ENCODE measurements at places on chromosomes 6 and 20.

- no peak overlapping the region for H3K27ac ChIP-seq
- H3K36me3 ChIP-seq, result no peaks in the 10 kb centered on the region
- H3K4me1 ChIP-seq, result no peaks in the 10 kb centered on the region
Measured at GRCh38 chr6:115747719-115748118, 313.0 kb downstream of the FRK start.

- H3K4me1 ChIP-seq, result no peaks in the 10 kb centered on the region
- DNase-seq, result no peak
- no peaks in the 10 kb centered on the region for H3K27me3 ChIP-seq
Measured at GRCh38 chr6:49333345-49334125, 129.5 kb downstream of the MMUT start.

DNA sequence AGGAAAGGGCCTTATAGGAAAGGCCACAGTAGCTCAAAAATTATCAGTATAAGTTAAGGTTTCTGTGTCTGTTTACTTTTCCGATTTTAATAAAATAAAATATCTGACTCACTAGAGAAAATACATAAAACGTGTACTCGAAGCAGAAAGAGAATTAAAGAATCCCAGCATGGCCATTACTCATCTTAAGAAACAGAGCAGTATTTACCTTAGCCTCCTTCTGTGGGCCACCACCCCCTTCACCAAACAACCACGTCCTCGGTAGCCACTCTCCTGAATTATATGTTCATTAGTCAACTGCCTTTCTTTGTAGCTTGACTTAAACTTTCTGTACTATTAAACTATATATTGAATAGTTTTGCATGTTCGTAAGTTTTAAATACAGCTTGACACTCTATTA is 72.2 kb upstream of the SPTLC3 start:
- H3K27ac ChIP-seq, result no peak overlapping the region
- no peaks in the 10 kb centered on the region for H3K4me1 ChIP-seq
- H3K36me3 ChIP-seq, result no peaks in the 10 kb centered on the region
- H3K4me3 ChIP-seq, result no peak overlapping the region

- no peaks in the 10 kb centered on the region for H3K4me1 ChIP-seq
- H3K27ac ChIP-seq, result no peak overlapping the region
- H3K36me3 ChIP-seq, result no peaks in the 10 kb centered on the region
- no peak overlapping the region for H3K4me3 ChIP-seq
- DNase-seq, result no peak
- H3K27me3 ChIP-seq, result no peaks in the 10 kb centered on the region
Measured at GRCh38 chr20:63427206-63427605, 45.2 kb downstream of the KCNQ2 start.

DNA sequence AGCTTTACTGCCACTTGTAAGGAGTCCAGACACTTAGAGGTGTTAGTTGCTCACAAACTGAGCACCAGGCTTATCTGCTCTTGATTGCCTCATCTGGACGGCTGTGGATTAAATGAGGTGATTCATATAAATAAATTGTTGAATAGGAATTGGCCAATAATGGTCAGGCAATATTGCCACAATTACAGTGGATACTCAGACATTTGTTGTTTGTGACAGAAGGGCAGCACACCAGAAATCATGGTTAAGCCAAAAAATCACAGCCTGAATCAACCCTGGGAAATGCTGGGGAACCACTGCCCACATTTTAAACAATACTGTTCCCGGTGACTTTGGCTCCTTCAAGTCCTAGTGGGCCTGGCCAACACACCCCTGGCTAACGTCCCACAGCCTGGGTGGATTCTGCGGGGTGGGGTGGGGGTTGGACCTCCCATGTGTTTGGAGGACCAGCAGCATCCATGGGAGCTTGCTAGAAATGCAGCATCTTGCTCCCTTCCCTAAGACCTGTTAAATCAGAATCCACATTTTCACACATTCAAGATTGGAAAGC is 29.5 kb upstream of the SPDEF start:
- H3K36me3 ChIP-seq, result peaks cover 23% of the 10 kb centered on the region
- no peaks in the 10 kb centered on the region for H3K4me1 ChIP-seq
- no peaks in the 10 kb centered on the region for H3K27me3 ChIP-seq
- H3K4me3 ChIP-seq, result no peak overlapping the region

DNA sequence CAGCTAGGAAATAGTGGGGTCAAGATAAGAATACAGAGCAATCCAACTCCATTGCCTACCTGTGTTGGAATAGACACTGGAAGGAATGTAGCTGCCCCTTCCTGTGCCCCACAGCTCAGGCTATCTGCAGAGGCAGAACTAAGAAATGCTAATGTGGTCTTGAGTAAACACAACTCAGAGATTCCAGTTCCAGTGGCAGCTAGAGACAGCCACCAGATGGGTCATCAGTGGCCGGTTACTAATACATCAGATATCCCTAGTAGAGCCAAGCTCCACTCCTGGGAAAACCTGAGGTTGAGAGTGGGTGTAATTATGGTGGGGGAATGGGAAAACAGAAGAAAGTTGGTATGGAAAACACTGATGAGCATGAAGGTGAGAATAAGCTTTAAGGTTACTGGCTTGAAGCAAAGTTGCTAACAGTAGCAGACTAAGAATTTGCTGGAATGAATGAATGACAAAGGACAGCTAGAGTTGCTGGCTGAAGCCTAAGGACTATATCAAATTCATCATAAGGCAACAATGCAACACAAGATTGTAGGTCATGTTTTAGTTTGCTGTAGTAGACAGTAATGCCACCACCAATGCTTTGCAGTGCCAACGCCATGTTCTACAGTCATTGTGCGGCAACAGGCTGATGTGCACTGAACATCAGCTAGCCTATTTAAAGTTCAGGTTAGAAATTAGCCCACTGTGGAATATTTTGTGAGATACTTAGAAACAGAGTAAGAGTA is 28.3 kb upstream of the FAM83C start:
- DNase-seq, result no peak
- no peaks in the 10 kb centered on the region for H3K27me3 ChIP-seq
- H3K36me3 ChIP-seq, result no peaks in the 10 kb centered on the region
- H3K4me1 ChIP-seq, result peaks cover 1% of the 10 kb centered on the region
- no peak overlapping the region for H3K4me3 ChIP-seq
- H3K27ac ChIP-seq, result no peak overlapping the region

- no peaks in the 10 kb centered on the region for H3K27me3 ChIP-seq
- no peaks in the 10 kb centered on the region for H3K36me3 ChIP-seq
- no peak overlapping the region for H3K27ac ChIP-seq
- H3K4me1 ChIP-seq, result no peaks in the 10 kb centered on the region
- no peak for DNase-seq
Measured at GRCh38 chr6:134642279-134642678, 307.6 kb downstream of the ALDH8A1 start.

DNA sequence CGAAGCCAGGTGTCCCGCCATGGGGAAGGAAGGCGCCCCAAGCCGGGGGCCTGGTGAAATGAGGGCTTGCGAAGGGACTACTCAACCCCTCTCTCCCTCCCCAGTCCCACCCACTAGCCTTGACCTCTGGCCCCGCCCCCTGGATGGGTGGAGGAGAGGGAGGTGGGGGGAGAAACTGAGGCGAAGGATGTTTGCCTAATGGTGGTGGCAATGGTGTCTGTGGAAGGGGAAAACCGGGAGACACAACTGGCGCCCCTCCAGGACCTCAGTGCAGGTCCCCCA is at the start of gene POU5F1:
Gene POU5F1 (minus strand): TSS at position 83 of the 282 bp plus-strand sequence. CDS start 62 bp downstream, at position 21.
- H3K36me3 ChIP-seq, result no peaks in the 10 kb centered on the region
- H3K4me1 ChIP-seq, result no peaks in the 10 kb centered on the region
- H3K27ac ChIP-seq, result no peak within 1 kb of the TSS
- H3K4me3 ChIP-seq, result no peak within 1 kb of the TSS
- H3K27me3 ChIP-seq, result no peaks in the 10 kb centered on the region

- H3K36me3 ChIP-seq, result no peaks in the 10 kb centered on the region
- H3K27ac ChIP-seq, result no peak overlapping the region
- peaks cover 19% of the 10 kb centered on the region for H3K4me1 ChIP-seq
- DNase-seq, result no peak
Measured at GRCh38 chr6:25277386-25277785, 1.8 kb upstream of the CARMIL1 start.

DNA sequence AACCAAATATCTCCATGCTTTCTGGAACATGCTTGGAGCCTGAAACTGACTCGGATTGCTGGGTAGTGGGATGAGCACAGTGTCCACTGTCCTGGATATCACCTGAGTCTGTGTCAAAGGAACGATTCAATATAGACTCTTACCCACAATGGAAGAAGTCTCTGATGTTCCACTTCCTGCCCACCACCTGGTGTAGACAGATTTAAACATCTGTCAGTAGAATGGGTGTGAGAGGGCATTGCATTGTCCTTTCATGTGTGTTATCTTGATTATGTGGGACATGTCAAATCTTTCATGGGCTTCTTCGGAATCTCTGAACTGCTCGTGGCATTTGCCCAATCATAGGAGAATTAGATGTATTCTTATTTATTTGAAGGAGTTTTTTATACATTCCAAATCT is 20.8 kb downstream of the ULBP3 start:
- no peak for DNase-seq
- no peaks in the 10 kb centered on the region for H3K27me3 ChIP-seq
- H3K27ac ChIP-seq, result no peak overlapping the region

DNA sequence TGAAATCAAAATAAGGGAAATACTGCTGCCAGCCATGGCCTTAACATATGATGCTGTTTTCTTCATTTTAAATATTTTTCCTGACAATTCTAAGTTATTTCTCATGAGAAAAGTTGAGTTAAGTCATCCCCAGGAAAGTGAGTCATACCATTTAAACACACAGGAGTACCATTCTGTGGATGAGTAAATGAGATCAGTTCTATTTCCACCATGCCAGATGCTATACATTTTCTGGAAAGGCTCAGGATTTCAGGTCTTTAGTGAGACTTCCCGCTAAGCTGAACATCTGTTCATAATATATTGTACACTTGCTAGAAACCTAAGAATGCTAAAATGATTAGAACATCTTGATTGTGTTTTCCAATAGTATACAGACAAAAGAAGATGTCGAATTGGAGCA is 256.2 kb upstream of the MANEA start:
- H3K4me3 ChIP-seq, result no peak overlapping the region
- H3K4me1 ChIP-seq, result no peaks in the 10 kb centered on the region
- peaks cover 3% of the 10 kb centered on the region for H3K27me3 ChIP-seq
- no peaks in the 10 kb centered on the region for H3K36me3 ChIP-seq

DNA sequence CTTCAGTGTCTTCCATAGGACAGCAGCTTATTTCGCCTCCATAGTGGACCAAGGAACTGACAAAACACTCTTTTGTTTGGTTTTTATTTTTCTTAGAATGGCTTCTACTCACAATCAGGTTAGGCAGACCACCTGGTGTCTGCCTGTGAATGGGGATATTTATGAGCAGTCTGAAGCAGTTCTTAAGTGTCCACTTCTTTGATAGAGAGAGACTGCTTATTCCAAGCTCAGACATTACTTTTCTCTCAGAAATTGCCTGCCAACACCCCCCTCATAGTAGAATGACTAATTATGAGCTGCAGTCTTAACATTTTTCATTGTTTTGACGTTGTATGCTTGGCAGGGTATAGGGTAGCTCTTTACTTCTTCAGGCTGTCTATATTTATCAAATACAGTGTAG is 174.7 kb downstream of the ZFAND3 start:
- no peak overlapping the region for H3K4me3 ChIP-seq
- H3K27ac ChIP-seq, result no peak overlapping the region
- H3K27me3 ChIP-seq, result no peaks in the 10 kb centered on the region
- DNase-seq, result no peak
- no peaks in the 10 kb centered on the region for H3K36me3 ChIP-seq

GRCh38 chr6:45923831-45924391 is 91.7 kb downstream of the CLIC5 start:
- no peak for DNase-seq
- no peaks in the 10 kb centered on the region for H3K4me1 ChIP-seq
- no peaks in the 10 kb centered on the region for H3K27me3 ChIP-seq
- H3K36me3 ChIP-seq, result no peaks in the 10 kb centered on the region
- H3K27ac ChIP-seq, result no peak overlapping the region
- no peak overlapping the region for H3K4me3 ChIP-seq

DNA sequence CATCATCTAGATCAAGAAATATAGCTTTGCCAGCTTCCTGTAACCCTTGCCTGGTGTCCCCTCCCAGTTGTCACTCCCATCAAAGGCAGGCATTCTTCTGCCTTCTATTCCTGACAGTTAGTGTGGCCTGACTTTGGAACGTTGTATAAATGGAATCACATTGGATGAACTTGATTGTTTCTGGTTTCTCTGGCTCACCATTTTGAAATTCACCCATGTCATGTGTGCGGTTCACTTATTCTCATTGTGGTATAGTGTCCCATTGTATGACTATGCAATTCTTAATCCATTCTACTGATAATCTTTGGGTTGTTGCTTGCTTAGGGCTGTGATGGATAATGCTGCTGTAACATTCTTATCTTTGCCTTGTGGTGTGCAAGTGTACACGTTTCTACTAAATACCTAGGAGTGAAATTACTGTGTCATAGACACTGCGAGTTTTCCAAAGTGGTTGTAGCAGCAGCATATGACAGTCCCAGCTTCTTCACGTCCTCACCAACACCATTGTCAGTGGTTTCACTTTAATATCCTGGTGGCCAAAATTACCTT is 73.2 kb downstream of the VEGFA start:
- no peaks in the 10 kb centered on the region for H3K27me3 ChIP-seq
- DNase-seq, result no peak
- H3K36me3 ChIP-seq, result no peaks in the 10 kb centered on the region
- no peak overlapping the region for H3K4me3 ChIP-seq

DNA sequence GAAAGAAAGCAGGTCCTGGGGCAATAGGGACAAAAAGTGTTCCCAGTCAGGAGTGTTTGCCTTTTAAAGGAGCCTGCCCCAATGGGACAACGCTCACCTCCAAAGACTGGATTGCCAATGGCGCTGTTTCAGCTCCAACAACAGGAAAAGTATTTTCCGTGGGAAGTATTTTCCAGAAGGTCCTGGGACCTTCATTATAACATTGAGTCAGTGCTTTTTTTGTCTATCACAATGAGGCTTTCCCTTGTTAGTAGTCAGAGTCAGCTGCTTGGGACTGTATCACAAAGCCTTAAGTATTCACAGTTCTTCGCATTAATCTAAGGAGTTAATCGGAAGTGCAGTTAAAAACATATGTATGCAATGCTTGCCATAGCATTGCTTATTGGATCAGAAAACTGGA is 17.3 kb downstream of the TRAF3IP2 start:
- peaks cover 4% of the 10 kb centered on the region for H3K4me1 ChIP-seq
- DNase-seq, result no peak
- no peaks in the 10 kb centered on the region for H3K27me3 ChIP-seq

DNA sequence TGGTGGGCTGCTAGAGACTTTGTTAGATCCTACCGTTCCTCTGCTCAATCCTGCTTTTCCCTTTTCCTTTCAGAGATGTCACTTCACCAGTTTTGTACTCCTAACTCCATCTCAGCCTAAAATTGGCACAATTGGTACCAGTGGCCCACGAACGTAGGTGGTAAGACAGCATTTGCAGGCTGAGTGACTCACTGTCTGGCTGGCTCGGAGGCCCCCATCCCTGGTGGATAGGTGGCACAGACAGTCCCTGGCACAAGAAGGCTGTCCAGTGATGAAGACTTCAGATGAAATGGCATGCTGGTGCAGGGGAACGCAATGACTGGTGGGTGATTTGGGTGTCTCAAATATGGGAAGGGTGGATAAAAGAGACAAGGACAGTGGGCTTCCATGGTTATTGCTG is 11.1 kb downstream of the HEBP2 start:
- H3K27me3 ChIP-seq, result no peaks in the 10 kb centered on the region
- H3K4me3 ChIP-seq, result no peak overlapping the region

DNA sequence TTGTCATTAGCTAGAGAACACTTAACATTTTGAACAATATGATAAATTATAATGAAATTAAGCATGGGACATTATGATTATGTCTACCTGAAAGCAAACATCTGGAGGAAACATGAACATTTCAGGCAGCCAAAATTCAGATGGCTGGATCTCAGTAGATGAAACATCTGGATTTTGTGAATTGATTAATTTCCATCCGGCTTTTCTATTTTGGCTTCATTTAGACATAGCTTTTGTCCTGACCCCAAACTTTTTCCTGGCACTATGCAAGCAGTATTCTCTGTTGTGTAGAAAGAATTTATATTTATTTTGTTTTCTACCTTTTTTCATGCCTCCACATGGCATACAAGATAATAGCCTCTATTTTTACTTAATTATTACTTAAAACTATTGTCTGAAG is 186.3 kb downstream of the OGFRL1 start:
- H3K27ac ChIP-seq, result no peak overlapping the region
- no peak overlapping the region for H3K4me3 ChIP-seq
- H3K4me1 ChIP-seq, result no peaks in the 10 kb centered on the region
